ENCODE measurements at places on chromosomes 4 and X. TPM values are rescaled to one million over a fixed set of nuclear protein-coding genes. Genes with fewer than 3 reads are reported as not detected.

- no peaks in the 10 kb centered on the region for H3K27me3 ChIP-seq
- DNase-seq = peak; percentile 86
- peak overlapping the region; percentile 94 for H3K27ac ChIP-seq
- H3K36me3 ChIP-seq = no peaks in the 10 kb centered on the region
- peaks cover 43% of the 10 kb centered on the region for H3K4me1 ChIP-seq
Measured at GRCh38 chrX:107673933-107674479, 45.7 kb downstream of the PRPS1 start.

The CXCL8 gene
- 3.8 TPM for total RNA-seq

- peak overlapping the region; percentile 61 for H3K4me3 ChIP-seq
- no peaks in the 10 kb centered on the region for H3K36me3 ChIP-seq
- H3K27me3 ChIP-seq = no peaks in the 10 kb centered on the region
- DNase-seq = peak; percentile 67
- peaks cover 16% of the 10 kb centered on the region for H3K4me1 ChIP-seq
Measured at GRCh38 chr4:185143601-185143969, 519 bp downstream of the SLC25A4 start.

GRCh38 chrX:136619899-136620505, 28.0 kb upstream of the CD40LG start:
- no peaks in the 10 kb centered on the region for H3K4me1 ChIP-seq
- no peaks in the 10 kb centered on the region for H3K27me3 ChIP-seq
- H3K27ac ChIP-seq = no peak overlapping the region
- DNase-seq = no peak
- H3K4me3 ChIP-seq = no peak overlapping the region
- H3K36me3 ChIP-seq = no peaks in the 10 kb centered on the region

The SETD7 gene
- 35.0 TPM for total RNA-seq

The MAGEA6 gene
- total RNA-seq = not detected

DNA sequence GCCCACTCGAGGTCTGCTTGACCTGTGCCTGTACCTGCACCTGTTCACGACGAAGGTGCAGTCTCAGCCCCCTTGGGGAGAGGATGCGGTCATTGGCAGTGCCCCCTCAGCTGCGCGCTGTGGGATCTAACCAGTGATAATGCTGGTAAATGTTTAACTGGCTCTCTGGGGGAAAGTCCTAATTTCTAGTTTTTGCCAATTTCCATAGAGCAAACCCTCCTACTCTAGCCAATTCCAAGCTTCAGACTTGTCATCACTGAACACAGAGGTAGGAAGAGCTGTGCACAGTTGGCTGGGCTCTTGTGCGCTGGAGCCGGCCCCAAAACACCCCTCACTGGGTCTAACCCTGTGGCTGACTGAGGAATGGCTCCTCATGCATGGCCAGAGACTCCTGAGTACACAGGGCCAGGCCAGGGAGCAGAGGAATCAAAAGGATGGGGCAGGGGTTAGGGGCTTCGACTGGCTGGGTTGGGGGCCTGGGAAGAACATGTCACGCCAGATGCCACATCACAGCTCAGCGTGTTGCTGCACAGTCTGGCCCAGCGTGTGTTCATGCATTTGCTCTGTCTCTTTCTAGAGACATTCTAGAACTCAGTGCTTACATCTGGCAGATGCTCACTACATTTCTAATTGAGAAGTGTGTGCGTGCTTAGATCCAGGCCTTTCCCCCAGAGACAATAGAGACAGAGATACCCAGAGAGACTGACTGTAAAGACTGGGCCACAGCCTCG, 270.8 kb downstream of the BCOR start:
- DNase-seq = no peak
- no peak overlapping the region for H3K4me3 ChIP-seq
- no peaks in the 10 kb centered on the region for H3K27me3 ChIP-seq

The YIPF6 gene
- total RNA-seq = 38.2 TPM

The DBET gene
- total RNA-seq = not detected

The DNAAF6 gene
- not detected for total RNA-seq

The CRMP1 gene
- 0.81 TPM for total RNA-seq

DNA sequence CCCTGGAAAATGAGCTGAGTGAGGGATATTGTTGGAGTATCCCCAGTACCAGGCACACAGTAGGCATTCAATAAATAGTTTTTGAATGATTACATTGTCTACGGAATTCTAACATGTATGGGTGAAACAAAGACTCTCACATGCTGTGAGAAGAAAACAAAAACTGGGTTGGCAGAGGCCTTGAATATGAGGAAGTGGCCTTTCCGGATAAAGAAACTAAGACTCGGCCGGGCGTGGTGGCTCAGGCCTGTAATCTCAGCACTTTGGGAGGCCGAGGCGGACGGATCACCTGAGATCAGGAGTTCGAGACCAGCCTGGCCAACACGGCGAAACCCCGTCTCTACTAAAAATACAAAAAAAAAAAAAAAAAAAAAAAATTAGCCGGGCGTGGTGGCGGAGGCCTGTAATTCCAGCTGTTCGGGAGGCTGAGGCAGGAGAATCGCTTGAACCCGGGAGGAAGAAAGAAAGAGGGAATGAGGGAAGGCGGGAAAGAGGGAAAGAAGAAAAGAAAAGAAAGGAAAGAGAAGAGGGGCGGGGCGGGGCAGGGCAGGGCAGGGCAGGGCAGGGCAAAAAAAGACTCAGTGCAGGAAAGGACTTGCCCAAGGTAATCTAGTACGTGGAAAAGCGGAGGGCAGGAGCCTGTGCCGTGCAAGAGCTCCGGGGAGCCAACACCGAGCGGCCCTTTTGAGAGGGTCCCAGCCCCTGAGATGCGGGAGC, 689 bp upstream of the TMA16 start:
- H3K4me1 ChIP-seq = peaks cover 8% of the 10 kb centered on the region
- H3K27me3 ChIP-seq = no peaks in the 10 kb centered on the region
- H3K36me3 ChIP-seq = no peaks in the 10 kb centered on the region
- no peak for DNase-seq
- peak overlapping the region; percentile 87 for H3K4me3 ChIP-seq

DNA sequence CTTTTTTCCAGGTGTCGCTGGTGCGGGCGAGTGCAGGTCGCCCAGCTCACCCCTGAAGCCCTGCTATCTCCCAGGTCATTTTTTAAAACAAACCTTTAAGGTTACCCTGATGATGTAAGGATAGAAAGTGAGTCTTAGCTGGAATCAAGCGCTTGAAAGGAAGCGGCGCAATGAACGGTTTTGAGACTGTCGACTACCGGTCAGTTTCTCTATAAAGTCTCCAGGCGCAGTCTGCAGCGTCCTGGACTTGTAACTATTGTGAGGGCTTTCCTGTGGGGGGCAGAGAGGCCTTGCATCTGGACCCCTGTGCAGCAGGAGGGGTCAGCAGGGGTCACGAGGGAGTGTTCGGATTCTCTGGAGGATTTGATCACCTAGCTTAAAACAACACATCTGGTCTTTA, 1.6 kb downstream of the KIT start:
- H3K27me3 ChIP-seq = no peaks in the 10 kb centered on the region
- peak; percentile 37 for DNase-seq
- no peaks in the 10 kb centered on the region for H3K36me3 ChIP-seq
- peak overlapping the region; percentile 85 for H3K27ac ChIP-seq

DNA sequence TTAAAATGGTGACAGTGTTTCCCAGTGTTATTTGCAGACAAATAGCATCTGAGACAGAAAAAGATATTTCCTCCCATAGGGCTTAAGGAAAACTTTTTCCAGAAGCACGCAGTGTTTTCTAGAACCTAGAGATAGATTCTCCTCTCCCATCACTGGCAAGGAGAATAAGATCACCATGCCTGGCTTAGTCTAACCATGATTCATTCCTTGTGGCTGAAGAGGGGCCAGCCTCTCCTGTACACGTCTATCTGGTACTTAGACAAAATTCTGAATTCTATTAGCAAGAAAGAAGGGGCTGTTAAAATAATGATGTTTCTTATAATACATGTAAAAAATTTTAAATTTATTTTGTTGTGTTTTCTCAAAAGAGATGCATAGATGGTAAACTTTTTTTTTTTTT, 296.1 kb upstream of the LDB2 start:
- no peak for DNase-seq
- H3K4me1 ChIP-seq = no peaks in the 10 kb centered on the region
- H3K36me3 ChIP-seq = no peaks in the 10 kb centered on the region
- no peak overlapping the region for H3K4me3 ChIP-seq

The SORBS2 gene
- total RNA-seq = 422 TPM

The PPA2 gene
- 429 TPM for total RNA-seq

DNA sequence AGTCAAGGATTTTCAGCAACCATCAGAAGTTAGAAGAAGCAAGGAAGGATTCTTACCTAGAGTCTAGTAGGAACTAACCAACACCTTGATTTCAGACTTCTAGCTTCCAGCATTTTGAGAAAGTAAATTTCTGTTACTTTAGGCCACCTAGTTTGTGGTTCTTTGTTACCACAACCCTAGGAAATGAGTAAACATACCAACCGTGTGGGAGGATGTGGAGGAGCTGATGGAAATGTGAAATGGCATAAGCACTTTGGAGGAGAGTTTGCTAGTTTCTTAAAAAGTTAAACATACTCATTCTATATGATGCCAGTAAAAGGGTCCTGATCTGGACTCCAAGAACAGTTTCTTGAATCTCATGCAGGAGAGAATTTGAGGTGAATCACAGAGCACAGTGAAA, 679.4 kb downstream of the PDHA2 start:
- no peak overlapping the region for H3K4me3 ChIP-seq
- no peaks in the 10 kb centered on the region for H3K36me3 ChIP-seq
- H3K4me1 ChIP-seq = no peaks in the 10 kb centered on the region
- DNase-seq = no peak

- H3K27ac ChIP-seq = peak overlapping the region; percentile 43
- H3K36me3 ChIP-seq = no peaks in the 10 kb centered on the region
- peaks cover 25% of the 10 kb centered on the region for H3K4me1 ChIP-seq
- no peak overlapping the region for H3K4me3 ChIP-seq
Measured at GRCh38 chrX:43699475-43699874, 43.4 kb downstream of the MAOA start.

The WWC2 gene
- total RNA-seq = 45.4 TPM

DNA sequence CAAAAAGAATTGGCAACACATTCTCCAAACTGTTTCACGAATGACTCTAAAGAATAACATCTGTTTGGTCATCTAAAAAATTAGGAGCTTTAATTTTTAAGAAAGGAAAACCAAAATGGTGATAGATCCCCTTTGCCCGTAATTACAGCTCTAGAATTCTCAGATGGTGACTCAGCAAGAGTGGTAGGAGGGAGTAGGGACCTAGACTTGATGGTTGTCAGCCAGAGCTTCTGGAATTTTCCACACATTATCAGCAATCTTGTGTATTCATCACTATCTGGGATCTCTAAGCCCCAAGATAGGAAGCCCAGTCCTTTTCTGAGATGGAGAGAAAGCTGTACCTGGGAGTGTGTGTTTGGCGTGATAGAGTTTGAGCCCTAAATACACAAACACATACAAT, 103.9 kb upstream of the RAB40AL start:
- H3K27ac ChIP-seq = no peak overlapping the region
- no peak overlapping the region for H3K4me3 ChIP-seq
- no peak for DNase-seq
- no peaks in the 10 kb centered on the region for H3K4me1 ChIP-seq

DNA sequence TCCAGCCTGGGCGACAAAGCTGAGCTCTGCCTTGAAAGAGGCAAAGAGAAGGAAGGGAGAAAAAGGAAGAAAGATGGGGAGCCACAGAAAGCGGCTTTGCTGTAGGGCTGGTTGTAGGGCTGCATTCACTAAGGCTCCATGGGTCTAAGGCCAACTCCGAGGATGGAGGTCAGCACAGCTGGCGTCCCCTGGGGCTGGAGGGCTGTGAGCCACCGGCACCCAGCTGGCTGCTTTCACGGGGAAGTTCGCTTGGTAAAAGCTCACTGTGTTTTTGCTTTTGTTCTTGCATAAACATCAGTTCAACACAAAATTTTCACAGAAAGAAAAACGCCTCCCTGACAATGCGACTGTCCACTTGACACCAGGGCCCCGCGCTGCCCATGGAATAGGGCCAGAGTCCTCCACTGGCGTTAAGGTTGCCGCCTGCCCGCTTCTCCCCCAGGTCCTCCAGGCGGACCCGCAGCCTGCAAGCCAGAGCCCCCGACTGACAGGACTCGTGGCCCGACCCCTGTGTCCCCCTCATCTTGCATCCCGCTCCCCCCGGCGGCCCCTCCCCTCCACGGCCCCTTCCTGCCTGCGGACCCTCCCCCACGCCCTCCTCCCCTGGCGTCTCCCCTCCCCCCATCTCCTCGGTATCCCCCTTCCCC, 1.1 kb downstream of the RNF212 start:
- H3K27ac ChIP-seq = no peak overlapping the region
- peaks cover 29% of the 10 kb centered on the region for H3K4me1 ChIP-seq
- H3K4me3 ChIP-seq = no peak overlapping the region
- H3K36me3 ChIP-seq = no peaks in the 10 kb centered on the region

GRCh38 chr4:72084587-72085011, 52.8 kb downstream of the NPFFR2 start:
- H3K27me3 ChIP-seq = no peaks in the 10 kb centered on the region
- H3K36me3 ChIP-seq = no peaks in the 10 kb centered on the region
- H3K4me1 ChIP-seq = peaks cover 21% of the 10 kb centered on the region
- peak; percentile 56 for DNase-seq

- H3K27ac ChIP-seq = no peak overlapping the region
- DNase-seq = no peak
- no peaks in the 10 kb centered on the region for H3K27me3 ChIP-seq
- no peaks in the 10 kb centered on the region for H3K36me3 ChIP-seq
- peaks cover 9% of the 10 kb centered on the region for H3K4me1 ChIP-seq
- H3K4me3 ChIP-seq = no peak overlapping the region
Measured at GRCh38 chr4:128711361-128711760, 98.1 kb upstream of the JADE1 start.

The CC2D2A gene
- 22.3 TPM for total RNA-seq

- H3K36me3 ChIP-seq = no peaks in the 10 kb centered on the region
- H3K4me3 ChIP-seq = no peak overlapping the region
- no peak overlapping the region for H3K27ac ChIP-seq
- H3K4me1 ChIP-seq = no peaks in the 10 kb centered on the region
- no peak for DNase-seq
Measured at GRCh38 chr4:55931043-55931442, 17.7 kb upstream of the CEP135 start.

GRCh38 chr4:25842229-25842845, 20.5 kb downstream of the SEL1L3 start:
- DNase-seq = no peak
- H3K36me3 ChIP-seq = no peaks in the 10 kb centered on the region
- H3K4me3 ChIP-seq = no peak overlapping the region
- H3K27ac ChIP-seq = no peak overlapping the region

Measured in thyroid gland (tissue), 4 donors.